ENCODE measurements at places on chromosomes 1 and 21.

DNA sequence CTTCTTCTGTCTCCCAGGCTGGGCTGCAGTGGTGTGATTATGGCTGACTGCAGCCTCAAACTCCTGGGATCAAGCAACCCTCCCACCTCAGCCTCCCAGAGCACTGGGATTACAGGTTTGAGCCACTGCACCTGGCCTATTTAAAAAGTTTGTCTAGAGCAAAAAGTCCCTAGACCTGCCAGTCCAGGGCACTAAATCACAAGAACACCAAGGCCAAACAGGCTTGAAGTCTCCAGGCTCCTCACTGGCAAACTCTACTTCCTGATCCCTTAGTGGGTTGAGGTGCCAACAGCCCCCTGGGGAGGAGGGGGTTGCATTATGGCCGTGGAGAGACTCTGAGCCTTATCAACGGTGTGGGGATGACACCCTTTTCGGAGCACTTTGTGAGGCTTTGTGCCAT is 76.0 kb downstream of the CLIC6 start:
- DNase-seq, result no peak

DNA sequence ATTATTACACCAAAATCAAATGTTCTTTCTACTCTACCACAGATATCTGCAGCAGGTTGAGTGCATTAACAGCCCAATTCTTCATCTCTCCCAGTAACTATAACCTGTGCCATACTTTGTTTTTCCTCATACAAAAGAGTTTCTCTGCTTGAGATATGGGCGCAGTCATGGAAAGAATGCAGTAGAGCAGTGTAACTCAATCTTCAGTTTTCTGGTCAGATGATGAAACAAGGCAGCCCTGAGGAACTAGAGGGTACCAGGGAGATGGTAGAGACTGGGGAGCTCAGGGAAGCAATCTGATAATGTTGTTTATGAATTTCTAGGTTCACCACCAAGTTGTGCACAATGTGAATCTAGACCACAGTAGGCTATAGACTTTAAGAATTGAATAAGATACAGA is 39.6 kb downstream of the ASPM start:
- DNase-seq, result no peak

GRCh38 chr1:40141878-40142535 is 19.2 kb upstream of the RLF start:
- no peak for DNase-seq

DNA sequence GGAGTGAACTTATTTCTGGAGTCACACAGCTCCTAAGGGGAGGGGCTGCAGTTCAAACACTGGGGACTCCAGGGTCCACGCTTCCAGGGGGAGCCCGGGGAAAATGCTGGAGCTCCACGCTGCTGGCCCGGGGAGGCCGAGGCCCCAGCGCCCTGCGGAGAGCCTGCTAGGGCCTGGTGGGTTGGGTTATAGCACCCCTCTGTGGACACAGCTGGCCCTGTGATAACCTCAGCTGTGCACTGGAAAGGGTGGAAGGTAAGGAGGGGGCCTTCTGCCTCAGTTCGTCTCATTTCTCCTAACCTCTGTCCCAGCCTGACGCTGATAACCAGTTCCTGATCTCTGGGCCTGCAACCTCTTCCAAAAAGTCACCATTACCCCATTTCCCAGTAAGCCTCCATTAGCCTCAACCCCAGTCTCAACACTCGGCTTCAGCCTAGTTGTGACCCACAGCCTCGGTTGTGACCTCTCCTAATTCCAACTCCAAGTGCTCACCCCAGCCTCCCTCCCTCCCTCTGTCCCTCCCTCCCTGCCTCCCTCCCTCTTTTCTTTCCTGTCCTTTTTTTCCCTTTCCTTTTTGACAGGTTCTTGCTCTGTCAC is 7.1 kb downstream of the NBL1 start:
- peak; percentile 74 for DNase-seq

DNA sequence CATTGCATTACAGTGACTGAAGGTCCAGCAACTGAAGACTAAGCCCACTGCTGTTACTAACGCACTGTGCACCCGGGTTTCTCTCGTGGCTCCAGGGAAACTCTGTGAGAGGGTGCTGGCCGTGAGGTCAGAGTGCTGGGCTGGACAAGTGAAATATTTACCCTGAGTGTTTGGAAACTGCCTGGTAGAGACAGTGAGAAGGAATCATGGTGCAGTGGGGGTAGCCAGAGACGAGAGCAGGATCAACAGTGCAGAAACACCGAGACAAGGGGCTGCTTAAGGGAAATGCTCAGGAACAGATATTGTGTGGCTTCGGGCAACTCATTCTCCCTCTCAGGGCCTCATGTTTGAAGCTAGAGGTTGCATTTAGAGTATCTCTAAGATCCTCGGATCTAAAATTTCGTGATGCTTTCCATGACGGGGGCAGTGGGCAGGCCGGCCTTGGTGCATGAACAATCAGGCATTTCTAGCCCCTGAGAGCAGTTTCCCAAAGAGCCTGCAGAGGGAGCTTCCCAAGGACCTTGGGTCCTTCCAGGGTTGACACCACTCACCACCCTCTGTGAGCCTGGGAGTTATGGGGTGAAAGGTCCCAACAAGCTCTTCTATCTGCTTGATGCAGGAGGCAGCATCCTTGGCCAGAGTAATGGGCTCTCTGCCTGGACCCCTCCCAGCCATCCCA is 9.7 kb downstream of the CD2 start:
- no peak for DNase-seq

GRCh38 chr1:89149976-89150375 is 24.1 kb upstream of the GBP2 start:
- DNase-seq, result no peak

DNA sequence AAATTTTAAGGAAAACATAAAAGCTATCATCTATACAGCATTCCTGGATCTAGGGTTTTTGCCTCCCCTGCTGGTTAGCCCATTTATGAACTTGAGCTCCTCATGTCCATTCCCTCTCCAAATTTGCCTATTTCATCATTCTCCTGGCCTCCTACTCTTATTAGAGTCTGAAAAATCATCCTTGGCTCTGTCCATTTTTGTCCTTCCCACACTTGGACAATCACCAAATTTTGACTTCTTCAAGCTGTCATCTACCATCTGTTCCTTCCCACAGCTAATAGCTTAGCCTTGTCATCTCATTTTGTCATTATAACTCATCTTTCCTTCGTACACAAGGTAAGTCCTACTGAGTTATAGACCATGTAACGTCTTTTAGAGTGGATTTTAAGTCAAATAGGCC is 2.2 kb upstream of the HENMT1 start:
- no peak for DNase-seq

DNA sequence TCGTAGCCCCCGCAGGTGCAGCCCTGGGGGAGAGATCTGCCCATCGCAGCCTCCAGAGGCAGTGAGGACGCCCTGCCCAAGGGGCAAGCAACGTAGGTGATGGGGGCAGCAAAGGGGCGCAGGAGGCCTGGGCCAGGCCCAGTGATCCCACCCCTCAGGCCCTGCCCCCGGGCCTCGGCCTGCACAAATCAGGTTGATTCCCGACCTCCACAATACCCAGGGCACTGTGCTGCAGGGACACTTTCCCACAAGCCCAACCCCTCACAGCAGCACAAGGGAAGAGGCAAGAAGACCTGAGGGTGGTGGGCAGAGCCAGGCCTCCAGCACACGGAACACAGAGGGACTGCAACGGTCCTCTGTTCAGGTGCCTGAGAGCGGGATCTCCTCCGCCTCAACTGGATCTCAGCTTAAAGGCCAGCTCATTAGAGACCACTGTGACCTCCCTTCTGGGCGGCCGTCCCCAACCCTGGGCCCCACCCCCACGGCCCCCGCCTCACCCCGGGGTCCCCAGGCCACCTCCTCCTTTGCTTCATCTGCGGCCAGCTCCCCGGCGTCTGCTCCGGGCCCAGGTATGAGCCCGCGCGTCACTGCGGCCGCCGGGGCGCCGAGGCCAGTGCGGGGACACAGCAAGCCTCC is 812 bp upstream of the ARF1 start:
- no peak for DNase-seq

DNA sequence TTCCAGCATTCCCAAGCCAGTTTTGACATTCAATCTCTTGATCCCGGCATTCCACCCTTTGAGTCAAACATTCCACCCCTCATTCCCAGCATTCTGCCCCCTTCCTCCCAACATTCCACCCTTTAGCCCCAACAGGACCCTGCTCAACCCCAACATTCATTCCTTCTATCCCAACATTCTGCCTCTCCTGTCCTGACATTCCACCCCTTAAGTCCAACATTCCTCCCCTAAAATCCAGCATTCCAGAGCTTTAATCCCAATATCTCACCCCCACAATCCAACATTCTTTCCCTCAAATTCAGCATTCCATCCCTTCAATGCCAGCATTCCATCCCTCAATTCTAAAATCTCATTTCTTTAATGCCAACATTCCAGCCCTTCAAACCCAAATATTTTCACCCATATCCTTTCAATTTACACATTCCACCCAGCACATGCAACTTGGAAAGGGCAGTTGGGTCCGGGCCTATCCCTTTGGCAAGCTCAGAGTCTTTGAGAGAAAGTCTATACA is 22.9 kb downstream of the DDX20 start:
- no peak for DNase-seq

DNA sequence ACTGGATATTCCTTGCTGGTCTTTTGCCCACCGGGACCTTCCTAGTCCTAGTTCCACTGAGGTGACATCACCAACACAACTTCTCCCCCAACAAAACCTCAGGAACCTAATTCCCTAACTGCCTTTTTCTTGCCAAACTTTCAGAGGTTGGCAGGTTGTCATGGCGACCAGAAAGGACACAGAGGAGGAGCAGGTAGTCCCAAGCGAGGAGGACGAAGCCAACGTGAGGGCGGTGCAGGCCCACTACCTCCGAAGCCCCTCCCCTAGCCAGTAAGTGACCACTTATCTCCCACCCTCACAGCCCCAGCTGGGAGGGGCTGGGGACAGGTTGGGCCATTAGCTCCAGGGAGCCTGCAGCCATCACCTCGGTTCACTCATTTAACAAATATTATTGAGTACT is 815 bp downstream of the STYXL2 start:
- DNase-seq, result no peak

DNA sequence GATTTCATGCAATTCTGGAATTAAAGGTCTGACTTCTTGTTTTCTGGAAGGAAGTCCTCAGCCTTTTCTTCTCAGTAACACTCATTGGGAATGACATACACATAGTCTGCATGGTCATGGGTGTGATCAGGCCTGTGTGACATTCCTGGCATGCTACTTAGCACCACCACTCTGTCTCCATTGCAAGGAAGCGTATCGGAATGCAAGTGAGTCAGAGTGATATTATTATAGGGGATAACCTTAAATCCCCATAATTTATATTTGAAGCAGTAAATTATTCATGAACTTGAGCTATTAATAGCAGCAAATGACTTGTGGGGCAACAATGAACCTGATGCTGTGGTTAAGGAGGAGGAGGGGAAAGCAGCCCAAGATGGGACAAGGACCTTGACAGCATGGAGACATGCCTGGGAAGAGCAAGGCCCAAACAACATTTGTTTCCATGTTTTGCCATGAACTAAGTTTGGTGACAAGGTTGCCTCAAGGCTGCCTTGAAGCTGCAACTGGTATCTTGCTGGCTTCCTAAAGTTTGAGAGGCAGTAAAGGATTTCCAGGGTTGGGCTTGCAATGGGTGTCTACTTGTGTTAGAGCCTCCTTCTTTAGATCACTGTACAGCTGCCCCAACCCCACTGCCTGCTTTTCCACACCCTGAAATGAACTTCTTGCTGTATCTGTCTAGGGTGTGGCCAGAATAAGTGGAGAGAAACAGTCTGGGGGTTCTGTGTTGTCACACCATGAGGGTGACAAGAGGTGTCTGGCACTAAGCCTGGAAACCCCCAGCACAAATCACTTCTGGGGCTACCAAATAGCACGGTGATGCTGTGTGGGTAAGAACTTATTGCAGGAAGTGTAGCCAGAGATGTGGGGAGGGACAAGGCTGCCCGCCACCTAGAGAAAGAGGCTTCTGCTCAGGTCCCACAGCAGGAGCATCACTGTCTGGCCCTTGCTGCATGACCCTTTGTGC is 4.6 kb downstream of the MAB21L3 start:
- no peak for DNase-seq

DNA sequence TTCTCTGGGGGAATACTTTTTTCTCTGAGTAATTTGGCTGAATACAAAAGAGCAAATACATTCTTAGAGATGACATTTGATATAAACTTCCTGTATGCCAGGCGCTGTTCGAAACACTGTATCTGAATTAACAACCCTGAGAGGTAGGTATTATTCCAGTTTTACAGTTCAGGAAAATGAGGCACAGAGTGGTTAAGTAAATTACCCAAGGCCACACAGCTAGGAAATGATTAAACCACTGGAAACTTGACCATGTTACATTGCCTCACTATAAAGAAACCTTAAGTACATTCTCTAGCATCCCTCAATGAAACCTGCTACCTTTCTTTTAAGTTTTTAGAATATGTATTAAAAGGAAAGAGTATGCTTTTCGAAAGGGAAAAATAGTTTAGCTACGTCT is 54.6 kb downstream of the SMYD2 start:
- no peak for DNase-seq

DNA sequence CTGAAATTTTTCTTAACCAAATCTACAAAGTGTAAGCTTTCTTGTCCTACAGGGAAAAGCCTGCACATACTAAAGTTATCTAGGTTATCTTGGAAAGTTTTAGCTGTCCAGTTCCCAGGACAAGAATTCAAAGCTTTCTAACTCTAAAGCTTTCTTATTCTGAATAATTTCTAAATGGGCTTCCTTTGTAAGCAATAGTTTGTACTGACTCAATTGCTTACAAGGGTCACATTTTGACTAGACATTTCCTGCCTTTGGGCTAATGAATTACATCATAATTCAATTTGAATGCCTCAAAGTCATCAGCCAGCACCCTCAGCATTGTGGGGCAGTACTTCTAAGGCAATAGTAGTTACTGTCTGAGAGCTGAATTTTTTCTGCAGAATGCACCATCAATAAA is 223.0 kb downstream of the LTN1 start:
- no peak for DNase-seq

DNA sequence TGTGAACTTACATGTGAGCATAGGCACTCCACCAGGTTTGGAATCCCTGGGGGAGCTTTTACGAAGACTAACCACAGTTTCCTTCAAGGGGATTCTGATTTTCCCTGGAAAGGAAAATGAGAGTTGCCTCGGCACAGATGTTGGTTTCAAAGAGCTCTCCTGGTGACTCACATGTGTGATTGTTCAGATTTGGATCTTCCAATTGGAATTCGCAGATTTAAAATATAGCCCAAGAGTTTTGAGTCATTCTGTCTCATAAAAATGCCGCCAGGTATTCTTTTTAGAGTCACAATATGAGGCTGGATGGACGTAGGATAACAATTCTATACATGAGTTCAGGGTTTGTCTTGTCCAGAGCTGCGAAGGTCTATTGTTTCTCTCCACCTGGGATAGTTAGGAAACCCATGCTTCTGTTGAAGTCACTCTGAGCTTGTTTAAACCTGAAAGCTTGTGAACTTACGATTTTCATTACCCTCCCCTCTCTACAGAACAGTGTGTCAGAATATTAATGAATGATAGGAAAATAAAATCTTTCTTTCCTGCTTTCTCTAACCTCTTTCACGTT is 64.9 kb downstream of the TGFB2 start:
- no peak for DNase-seq
